ENCODE measurements at places on chromosomes 7 and 10.

GRCh38 chr10:79153745-79154144 is 85.0 kb downstream of the ZMIZ1 start:
- no peak for DNase-seq

DNA sequence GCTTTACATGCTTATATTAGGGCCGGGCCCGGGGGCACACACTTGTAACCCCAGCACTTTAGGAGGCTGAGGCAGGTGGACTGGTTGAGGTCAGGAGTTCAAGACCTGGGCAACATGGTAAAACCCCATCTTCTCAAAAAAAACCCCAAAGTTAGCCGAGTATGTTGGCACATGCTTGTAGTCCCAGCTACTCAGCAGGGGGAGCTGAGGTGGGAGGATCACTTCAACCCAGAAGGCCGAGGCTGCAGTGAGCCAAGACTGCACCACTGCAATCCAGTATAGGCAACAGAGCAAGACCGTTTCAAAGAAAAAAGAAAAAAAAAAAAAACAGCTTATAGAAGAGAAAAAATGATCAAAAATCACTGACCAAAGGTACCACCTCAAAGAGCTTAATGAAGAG is 63.1 kb downstream of the AMZ1 start:
- DNase-seq, result no peak

- no peak for DNase-seq
Measured at GRCh38 chr7:100065452-100066186, 15.9 kb downstream of the ZNF3 start.

GRCh38 chr10:61883371-61884025 is 18.0 kb upstream of the ARID5B start:
- DNase-seq, result no peak

- no peak for DNase-seq
Measured at GRCh38 chr7:35802102-35802466, 1.2 kb downstream of the SEPTIN7 start.

DNA sequence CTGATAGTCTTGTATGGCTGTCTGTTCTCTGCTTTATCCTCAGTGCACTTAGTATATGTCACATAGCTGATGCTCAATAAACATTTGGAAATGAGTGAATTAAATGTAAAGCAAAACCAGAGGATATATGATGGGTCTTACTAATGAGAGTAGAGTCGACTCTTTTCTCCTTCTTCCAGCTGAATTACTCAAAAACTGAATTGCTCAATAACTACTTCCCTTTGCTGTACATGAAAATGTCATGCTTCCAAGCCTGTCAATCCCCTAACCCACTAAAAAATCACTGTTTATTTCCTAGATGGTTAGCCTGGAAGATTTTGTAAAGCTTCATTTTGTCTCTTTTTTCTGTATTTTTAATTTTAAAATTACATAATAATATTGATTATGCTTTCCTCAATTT is 88.0 kb downstream of the OR13A1 start:
- no peak for DNase-seq
